ENCODE measurements at places on chromosomes 16 and 17. TPM values are rescaled to one million over a fixed set of nuclear protein-coding genes. Genes with fewer than 3 reads are reported as not detected.

DNA sequence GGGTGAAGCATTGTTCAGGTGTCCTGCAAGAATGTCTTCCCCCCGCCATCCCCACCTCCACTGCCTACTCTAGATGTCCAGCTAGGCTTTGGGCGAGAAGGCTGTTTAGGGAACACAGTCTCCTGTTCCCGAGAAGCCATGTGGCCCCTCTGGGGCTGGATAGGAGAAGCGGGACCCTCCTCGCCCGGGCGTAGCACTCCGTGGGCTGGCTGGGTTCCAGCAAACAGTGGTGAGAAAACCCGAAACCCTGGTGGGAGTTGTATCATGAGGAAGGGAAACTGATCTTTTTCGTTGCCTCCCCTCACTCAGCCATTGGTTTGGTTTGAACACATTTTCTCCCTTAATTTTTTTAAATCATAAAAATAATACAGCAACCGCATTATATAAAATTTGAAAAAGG, 56.6 kb downstream of the IRF8 start:
- H3K27ac ChIP-seq = no peak overlapping the region
- no peaks in the 10 kb centered on the region for H3K27me3 ChIP-seq
- H3K4me1 ChIP-seq = no peaks in the 10 kb centered on the region
- H3K4me3 ChIP-seq = no peak overlapping the region
- no peak for DNase-seq

The RPL27 gene
- 1,528 TPM for polyA plus RNA-seq

GRCh38 chr17:59527931-59528330, 37.5 kb upstream of the DHX40 start:
- no peaks in the 10 kb centered on the region for H3K36me3 ChIP-seq
- H3K27ac ChIP-seq = no peak overlapping the region
- no peak overlapping the region for H3K4me3 ChIP-seq
- H3K27me3 ChIP-seq = peaks cover 3% of the 10 kb centered on the region
- no peak for DNase-seq

GRCh38 chr16:30840611-30841010, 53.3 kb downstream of the BCL7C start:
- no peak overlapping the region for H3K4me3 ChIP-seq
- no peak overlapping the region for H3K27ac ChIP-seq
- no peaks in the 10 kb centered on the region for H3K36me3 ChIP-seq
- no peaks in the 10 kb centered on the region for H3K27me3 ChIP-seq

DNA sequence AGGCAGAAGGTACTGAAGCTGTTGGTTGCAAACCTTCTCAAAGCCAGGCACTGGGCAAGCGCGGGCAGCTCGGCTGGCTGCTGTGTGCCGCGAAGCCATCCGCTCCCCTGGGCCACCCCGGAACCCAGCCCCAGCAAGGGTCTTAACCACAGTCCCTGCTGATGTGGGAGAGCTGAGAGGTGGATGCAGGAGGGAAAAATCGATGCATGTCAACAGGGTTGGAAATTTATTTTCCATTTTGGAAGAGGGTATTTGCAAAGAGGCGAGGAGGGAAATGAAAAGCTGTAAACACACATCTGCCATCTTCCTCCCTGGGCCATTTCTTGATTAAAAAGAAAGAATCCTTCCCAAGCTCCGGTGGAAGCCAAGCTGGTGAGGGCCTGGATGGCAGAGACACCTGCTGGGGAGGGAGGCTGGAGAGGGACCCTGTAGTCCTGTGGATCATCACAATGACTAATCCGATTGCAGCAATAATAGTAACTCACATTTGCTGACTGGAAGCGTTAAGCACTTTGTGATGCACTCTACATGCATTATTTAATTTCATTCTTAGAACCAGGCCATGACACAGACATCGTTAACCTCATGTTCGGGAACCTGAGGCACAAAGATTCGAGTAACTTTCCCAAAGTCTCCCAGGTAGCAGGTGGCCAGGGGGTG, 13.9 kb upstream of the TBX2 start:
- no peaks in the 10 kb centered on the region for H3K36me3 ChIP-seq
- H3K4me1 ChIP-seq = peaks cover 3% of the 10 kb centered on the region
- no peak overlapping the region for H3K27ac ChIP-seq

The FTSJ3 gene
- 12.3 TPM for polyA plus RNA-seq

- H3K4me3 ChIP-seq = peak overlapping the region; percentile 75
- no peaks in the 10 kb centered on the region for H3K27me3 ChIP-seq
- peaks cover 45% of the 10 kb centered on the region for H3K4me1 ChIP-seq
- H3K36me3 ChIP-seq = no peaks in the 10 kb centered on the region
These were observed 536 bp downstream of the SLC38A10 start for GRCh38 chr17:81294512-81295030.

DNA sequence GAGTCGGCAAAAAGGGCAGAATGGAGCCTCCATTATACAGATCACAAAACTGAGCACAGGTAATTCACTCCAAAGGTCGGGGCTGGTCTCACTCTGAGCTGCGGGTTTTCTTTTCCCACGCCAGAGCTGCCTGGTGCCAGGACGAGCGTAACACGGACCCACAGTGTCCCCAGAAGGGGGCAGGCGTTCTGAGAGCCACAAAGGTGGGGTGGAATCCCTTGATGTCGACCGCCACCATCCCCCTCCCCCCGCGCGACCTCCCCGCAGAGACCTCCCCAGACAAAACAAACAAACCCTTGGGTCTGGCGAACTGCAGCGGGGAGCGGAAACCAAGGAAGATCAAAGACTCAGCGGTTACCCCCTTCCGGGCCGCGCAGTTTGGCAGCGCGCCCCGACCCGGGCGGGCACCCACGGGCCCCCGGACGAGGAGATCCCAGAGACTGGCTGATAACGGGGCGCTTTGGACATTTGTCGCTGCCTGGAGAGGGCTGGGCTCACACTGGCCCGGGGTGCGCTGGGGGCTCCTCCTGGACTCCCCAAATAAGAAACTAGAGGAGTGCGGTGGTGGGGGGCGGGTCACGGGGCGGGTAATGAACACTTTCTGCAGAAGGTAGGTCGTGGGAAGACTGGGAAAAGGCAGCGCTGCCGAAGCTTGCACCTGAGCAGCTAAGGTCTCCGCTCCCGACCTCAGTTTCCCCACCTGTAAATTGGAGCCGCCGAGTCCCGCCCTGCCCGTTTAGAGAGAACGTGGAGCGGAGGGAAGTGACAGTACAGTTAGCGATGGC, 664 bp upstream of the NKD1 start:
- H3K27ac ChIP-seq = peak overlapping the region; percentile 43
- H3K4me1 ChIP-seq = peaks cover 30% of the 10 kb centered on the region
- no peak overlapping the region for H3K4me3 ChIP-seq
- H3K27me3 ChIP-seq = no peaks in the 10 kb centered on the region

DNA sequence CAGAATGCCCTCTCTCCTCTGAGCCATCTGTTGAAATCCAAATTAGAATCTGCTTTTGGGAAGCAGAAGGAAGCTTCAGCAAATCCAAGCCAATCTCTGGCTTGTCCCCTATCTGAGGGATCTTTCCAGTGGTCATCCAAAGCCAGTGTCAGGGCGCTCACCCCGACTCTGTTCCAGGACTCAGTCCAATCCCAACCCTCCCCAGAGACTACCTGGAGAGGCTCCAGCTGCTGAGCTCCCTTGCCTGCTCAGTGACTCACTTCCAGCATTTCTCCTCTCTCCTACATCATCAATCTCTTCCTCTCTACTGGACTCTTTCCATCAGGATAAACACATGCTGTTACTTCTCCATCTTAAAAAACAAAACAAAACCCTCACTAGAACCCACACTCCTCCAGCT, 2.4 kb downstream of the MATCAP1 start:
- H3K4me1 ChIP-seq = peaks cover 41% of the 10 kb centered on the region
- no peak for DNase-seq
- no peak overlapping the region for H3K27ac ChIP-seq
- no peaks in the 10 kb centered on the region for H3K27me3 ChIP-seq
- H3K36me3 ChIP-seq = no peaks in the 10 kb centered on the region

- H3K4me3 ChIP-seq = no peak overlapping the region
- H3K27ac ChIP-seq = no peak overlapping the region
- no peaks in the 10 kb centered on the region for H3K27me3 ChIP-seq
- peaks cover 5% of the 10 kb centered on the region for H3K4me1 ChIP-seq
- DNase-seq = no peak
- H3K36me3 ChIP-seq = no peaks in the 10 kb centered on the region
These were observed 9.4 kb upstream of the MEOX1 start for GRCh38 chr17:43671031-43671692.

The ZG16 gene
- polyA plus RNA-seq = not detected

The TNK1 gene
- polyA plus RNA-seq = 2.1 TPM

The ABR gene
- polyA plus RNA-seq = 33.4 TPM

The SRL gene
- not detected for polyA plus RNA-seq

All from CD4-positive, alpha-beta memory T cell (primary cell).